ENCODE measurements at places on chromosomes 1 and 21. TPM values are rescaled to one million over a fixed set of nuclear protein-coding genes. Genes with fewer than 3 reads are reported as not detected.

- H3K27me3 ChIP-seq, result no peaks in the 10 kb centered on the region
- no peak overlapping the region for H3K4me3 ChIP-seq
- H3K27ac ChIP-seq, result no peak overlapping the region
- no peaks in the 10 kb centered on the region for H3K36me3 ChIP-seq
- H3K4me1 ChIP-seq, result no peaks in the 10 kb centered on the region
Observed at GRCh38 chr1:76494807-76495206, 372.5 kb upstream of the ST6GALNAC5 start.

The DOP1B gene
- polyA plus RNA-seq, result 4.7 TPM

DNA sequence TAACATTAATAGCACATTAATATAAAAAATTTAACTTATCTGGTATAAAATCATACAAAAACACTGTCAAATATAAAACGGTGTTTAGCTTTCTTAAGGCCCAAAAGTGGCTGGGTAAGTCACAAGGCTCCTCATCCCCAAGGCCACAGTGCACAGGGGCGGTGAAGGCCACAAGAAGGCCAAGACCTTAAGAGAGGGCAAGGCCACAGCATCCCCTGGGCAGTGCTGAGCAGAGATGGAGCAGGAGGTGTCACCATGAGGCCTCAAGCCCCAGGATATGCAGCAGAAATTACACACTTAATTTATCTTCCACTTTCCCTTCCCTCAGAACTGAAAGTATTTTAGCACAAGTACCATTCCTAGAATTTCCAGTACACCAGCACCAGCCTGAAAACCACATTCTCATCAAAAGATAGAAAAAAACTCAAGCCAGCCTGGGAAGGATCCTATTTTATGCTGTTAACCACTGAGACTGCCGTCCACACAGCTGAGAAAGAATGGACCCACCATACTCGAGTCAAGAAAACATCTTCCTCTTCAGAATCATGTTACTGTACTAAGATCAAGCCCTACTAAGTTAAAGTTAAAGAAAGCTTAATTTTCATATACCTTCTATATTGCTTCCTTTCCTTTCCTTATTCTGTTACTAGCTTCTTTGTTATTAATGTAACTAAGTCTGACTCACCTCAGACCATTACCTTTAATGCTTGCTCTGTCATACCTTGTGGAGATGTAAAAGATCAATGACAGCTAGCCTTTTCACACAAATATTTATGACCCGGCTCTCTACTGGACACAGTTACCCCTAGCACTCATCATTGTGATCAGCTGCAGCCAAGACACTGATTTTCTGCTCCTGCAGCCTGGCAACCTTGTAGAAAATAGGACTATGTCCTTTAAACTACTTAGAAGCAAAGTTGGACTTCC lies 26.4 kb upstream of the FMO1 start:
- DNase-seq, result no peak
- H3K27ac ChIP-seq, result no peak overlapping the region
- no peak overlapping the region for H3K4me3 ChIP-seq

DNA sequence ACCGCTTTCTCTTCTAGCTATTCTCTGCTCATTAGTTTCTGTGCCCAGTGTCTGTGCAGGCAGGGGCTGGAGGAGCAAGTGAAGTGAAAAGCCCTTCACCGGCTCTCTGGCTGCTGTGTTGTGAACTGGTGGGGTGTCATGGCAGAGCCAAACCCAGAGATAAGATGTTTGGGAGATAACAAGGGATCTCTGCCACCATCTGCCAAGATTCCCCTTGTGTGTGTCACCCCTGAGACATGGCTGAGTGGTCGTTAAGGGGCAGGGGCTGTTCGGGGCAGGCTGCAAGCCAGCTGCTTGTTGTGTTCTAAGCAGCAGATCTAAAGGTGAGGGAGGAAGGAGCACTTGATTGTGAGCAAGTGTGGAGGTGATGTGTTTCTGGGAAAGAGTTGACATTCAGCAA lies 24.5 kb downstream of the CNIH3 start:
- no peaks in the 10 kb centered on the region for H3K4me1 ChIP-seq
- H3K36me3 ChIP-seq, result no peaks in the 10 kb centered on the region
- no peak overlapping the region for H3K4me3 ChIP-seq

The HSD11B1 gene
- 1.0 TPM for polyA plus RNA-seq

DNA sequence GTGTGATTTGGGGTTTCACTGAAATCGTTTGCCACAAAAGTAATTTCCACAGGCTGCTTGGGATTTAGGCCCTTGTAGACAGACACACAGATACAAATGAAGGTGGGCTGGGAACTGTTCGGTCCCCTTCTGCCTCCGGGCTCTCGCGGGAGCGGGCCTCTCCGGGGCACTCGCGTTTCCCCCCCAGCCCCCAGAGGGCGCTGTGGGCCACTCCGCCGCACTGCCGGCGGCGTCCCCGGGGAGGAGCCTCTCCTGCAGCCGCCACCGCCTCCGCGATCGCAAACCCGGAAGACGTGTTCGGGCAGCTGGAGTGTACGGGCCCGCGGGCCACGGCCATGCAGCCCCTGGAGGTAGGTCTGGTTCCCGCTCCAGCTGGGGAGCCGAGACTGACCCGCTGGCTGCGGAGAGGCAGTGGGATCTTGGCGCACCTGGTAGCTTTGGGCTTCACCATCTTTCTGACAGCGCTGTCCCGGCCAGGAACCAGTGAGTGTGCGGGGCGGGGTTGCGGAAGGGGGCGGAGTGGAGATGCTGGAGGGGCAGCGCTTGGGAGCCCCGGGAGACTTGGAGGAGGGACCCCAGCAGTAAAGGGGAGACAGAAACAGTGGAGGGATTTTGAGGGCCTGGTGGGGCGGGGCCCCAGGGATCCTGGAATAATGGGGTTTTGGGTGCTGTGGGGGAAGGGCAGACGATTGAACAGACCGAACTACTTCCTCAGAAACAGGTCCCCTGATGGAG lies at the start of gene CYB561D1:
Gene CYB561D1 (plus strand): TSS at position 290 of the 735 bp plus-strand sequence. CDS start 46 bp downstream, at position 336.
- peak; percentile 89 for DNase-seq
- H3K27ac ChIP-seq, result peak within 1 kb of the TSS; percentile 77
- peak within 1 kb of the TSS; percentile 90 for H3K4me3 ChIP-seq
- no peaks in the 10 kb centered on the region for H3K27me3 ChIP-seq
- H3K36me3 ChIP-seq, result no peaks in the 10 kb centered on the region
- peaks cover 34% of the 10 kb centered on the region for H3K4me1 ChIP-seq

The LRRIQ3 gene
- polyA plus RNA-seq, result 1.3 TPM

GRCh38 chr1:46180082-46180616 lies 3.9 kb upstream of the P3R3URF start:
- no peak for DNase-seq
- H3K36me3 ChIP-seq, result no peaks in the 10 kb centered on the region
- no peak overlapping the region for H3K27ac ChIP-seq
- H3K4me1 ChIP-seq, result peaks cover 28% of the 10 kb centered on the region
- no peaks in the 10 kb centered on the region for H3K27me3 ChIP-seq

DNA sequence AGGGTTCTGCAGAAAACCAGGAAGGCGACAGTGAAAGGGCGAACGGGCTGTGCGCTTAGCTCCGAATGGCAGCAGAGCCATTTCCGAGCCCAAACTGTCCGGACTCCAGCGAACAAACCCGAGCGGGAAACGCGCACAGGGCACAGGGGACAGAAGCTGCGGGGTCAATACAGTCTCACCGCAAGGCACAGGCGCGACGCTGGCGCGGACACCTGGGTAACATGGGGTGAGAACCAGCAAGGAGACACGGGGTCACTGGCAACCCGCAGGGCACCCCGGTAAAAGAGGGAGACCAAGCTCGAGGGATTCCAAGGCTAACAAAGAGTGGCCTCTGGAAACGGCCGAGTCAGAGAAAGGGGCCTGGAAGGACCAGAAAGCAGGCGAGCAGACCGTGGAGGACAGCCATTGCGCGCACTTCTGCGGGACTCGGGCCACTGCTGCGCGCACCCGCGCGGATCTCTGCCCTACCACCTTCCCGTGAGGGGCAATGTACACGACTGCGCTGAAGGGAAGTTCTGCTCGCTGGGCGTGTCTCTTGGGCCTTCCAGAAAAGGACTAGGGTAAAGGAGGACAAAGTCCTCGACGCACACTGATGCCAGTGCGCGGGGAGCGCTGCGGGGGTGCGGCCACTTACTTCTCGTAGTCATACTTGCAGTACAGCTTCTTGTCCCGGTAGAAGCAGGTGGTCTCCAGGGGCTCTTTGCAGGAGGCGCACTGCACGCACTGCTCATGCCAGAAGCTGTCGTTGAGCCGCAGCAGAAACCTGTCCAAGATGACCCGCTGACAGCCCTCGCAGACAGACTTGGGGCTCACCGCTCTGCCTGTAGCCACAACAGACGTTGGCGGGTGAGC lies 3.8 kb downstream of the LMX1A start:
- peak overlapping the region; percentile 19 for H3K4me3 ChIP-seq
- no peaks in the 10 kb centered on the region for H3K27me3 ChIP-seq
- no peak overlapping the region for H3K27ac ChIP-seq
- peaks cover 13% of the 10 kb centered on the region for H3K4me1 ChIP-seq
- no peaks in the 10 kb centered on the region for H3K36me3 ChIP-seq
- DNase-seq, result no peak

The COL6A2 gene
- polyA plus RNA-seq, result 47.1 TPM

The TMPRSS15 gene
- not detected for polyA plus RNA-seq

GRCh38 chr1:11377001-11377583 lies 101.9 kb upstream of the DISP3 start:
- H3K4me3 ChIP-seq, result no peak overlapping the region
- H3K4me1 ChIP-seq, result no peaks in the 10 kb centered on the region
- H3K27ac ChIP-seq, result no peak overlapping the region
- no peaks in the 10 kb centered on the region for H3K27me3 ChIP-seq
- H3K36me3 ChIP-seq, result no peaks in the 10 kb centered on the region

GRCh38 chr1:172470149-172470548 lies 26.3 kb upstream of the PIGC start:
- no peaks in the 10 kb centered on the region for H3K4me1 ChIP-seq
- no peaks in the 10 kb centered on the region for H3K27me3 ChIP-seq
- H3K4me3 ChIP-seq, result no peak overlapping the region
- no peak for DNase-seq
- H3K36me3 ChIP-seq, result no peaks in the 10 kb centered on the region
- H3K27ac ChIP-seq, result no peak overlapping the region

DNA sequence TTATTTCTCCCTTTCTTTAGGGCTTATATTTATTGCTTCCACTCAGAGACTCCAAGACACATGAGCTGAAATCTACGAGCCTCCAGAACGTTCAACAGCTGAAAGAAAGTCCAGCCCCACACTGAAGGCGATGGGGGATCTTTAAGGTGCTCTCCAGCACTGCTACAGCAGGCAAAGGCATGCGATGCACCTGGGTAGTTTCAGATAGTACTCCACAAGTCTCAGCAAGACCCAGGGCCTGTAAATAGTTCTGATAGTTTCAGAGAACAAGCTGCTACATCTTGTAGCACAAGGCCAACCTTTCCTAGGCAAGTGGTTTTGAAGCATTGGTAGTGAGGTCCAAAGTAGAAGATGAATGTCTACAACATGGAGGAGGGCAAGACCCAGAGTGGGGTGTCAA lies 2.2 kb upstream of the HSD3B1 start:
- H3K27ac ChIP-seq, result no peak overlapping the region
- H3K4me3 ChIP-seq, result no peak overlapping the region
- no peaks in the 10 kb centered on the region for H3K36me3 ChIP-seq
- H3K4me1 ChIP-seq, result no peaks in the 10 kb centered on the region
- no peak for DNase-seq

The GJB4 gene
- polyA plus RNA-seq, result not detected

DNA sequence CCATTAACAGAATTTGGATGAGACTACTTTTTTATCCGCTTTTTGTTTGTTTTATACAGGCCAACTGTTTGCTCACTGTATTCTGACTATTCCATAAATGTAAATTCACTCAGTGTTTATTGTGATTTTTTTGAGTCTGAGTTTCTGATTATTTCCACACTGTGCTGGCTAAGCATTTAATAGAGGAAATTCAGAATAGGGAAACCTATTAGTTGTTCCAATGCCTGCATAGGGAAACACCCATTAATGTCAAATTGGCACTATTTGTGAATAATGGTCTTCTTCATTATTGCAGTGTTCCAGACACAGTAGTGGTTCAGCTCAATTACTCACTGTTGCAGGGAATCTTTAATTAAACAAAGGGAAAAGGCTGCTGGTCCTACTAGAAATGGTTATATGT lies 174.7 kb upstream of the SGIP1 start:
- peak overlapping the region; percentile 25 for H3K27ac ChIP-seq
- H3K27me3 ChIP-seq, result no peaks in the 10 kb centered on the region
- peaks cover 56% of the 10 kb centered on the region for H3K4me1 ChIP-seq
- no peak for DNase-seq
- H3K36me3 ChIP-seq, result peaks cover 74% of the 10 kb centered on the region

The PDPN gene
- 38.4 TPM for polyA plus RNA-seq

The ABCA4 gene
- polyA plus RNA-seq, result 0.03 TPM

The RIMS3 gene
- polyA plus RNA-seq, result 0.07 TPM

DNA sequence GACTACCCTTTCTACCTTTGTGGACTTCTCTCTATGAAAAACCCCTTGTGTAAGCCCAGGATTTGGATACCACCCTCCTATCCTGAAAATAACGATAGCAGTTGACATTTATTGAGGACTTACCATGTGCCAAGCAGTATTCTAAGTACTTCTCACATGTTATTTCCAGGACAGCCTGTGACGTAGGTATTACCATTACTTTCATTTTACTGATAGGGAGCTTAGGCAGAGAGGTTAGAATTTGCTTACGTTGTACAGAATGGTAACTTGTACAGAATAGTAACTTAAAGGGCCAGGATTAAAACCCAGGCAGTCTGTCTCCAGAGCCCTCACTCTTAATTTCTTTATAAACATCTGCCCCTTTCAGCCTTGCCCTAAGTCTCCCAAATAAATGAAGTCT lies 138.3 kb downstream of the NTMT2 start:
- H3K27me3 ChIP-seq, result no peaks in the 10 kb centered on the region
- H3K4me1 ChIP-seq, result no peaks in the 10 kb centered on the region
- H3K27ac ChIP-seq, result no peak overlapping the region
- no peaks in the 10 kb centered on the region for H3K36me3 ChIP-seq
- DNase-seq, result no peak
- no peak overlapping the region for H3K4me3 ChIP-seq

- no peak for DNase-seq
- no peaks in the 10 kb centered on the region for H3K36me3 ChIP-seq
- H3K27me3 ChIP-seq, result no peaks in the 10 kb centered on the region
- H3K4me1 ChIP-seq, result peaks cover 5% of the 10 kb centered on the region
- no peak overlapping the region for H3K27ac ChIP-seq
Observed at GRCh38 chr1:20074725-20075171, 4.8 kb downstream of the PLA2G5 start.

- no peaks in the 10 kb centered on the region for H3K36me3 ChIP-seq
- H3K27me3 ChIP-seq, result no peaks in the 10 kb centered on the region
- DNase-seq, result no peak
Observed at GRCh38 chr1:158105352-158106095, 75.2 kb upstream of the CD1D start.

The ADGRL4 gene
- 14.3 TPM for polyA plus RNA-seq

- H3K27ac ChIP-seq, result no peak overlapping the region
- H3K4me1 ChIP-seq, result no peaks in the 10 kb centered on the region
- DNase-seq, result no peak
- no peaks in the 10 kb centered on the region for H3K36me3 ChIP-seq
Observed at GRCh38 chr1:37167479-37167878, 133.2 kb upstream of the GRIK3 start.
